ENCODE measurements at places on chromosomes 3 and 15. TPM values are rescaled to one million over a fixed set of nuclear protein-coding genes. Genes with fewer than 3 reads are reported as not detected.

CYP19A1 gene
- 0.83 TPM for total RNA-seq

DNA sequence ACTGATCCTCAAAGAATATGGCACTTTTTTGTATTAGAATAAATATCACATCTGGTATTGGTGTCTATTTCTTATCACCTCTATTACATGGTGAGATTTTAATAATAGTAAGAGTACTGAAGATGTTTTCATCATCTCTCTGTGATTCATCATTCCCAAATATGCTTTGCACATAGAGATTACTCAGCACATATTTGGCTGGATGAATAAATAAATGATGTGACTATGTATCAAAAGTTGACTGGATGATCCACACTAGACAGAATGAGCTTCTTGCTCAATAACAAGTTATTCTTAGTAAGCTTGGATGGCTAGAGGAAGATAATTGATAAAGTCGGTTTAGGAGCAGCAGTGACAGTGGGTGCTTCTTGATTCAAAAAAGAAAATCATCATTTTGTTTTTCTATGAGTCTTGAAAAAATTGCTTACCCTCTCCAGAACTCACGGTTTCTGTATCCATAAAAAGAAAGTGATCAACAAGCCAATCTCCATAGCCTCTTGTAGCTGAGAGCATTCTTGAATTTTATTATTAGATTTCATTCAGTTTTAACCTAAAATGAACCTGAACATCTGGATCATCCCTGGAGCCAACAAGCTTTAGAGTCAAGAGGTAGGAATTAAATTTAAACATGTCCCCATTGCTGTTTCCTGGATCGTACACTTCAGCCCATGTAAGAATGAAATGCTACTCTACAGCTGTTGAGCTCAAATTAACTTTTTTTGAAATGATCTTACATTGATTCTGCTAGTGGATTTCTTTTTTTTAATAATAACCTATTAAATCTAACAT is 104.8 kb upstream of the OSTN start:
- DNase-seq, result no peak

GRCh38 chr3:81841540-81841939 is 80.1 kb upstream of the GBE1 start:
- DNase-seq, result no peak

SERPINI2 gene
- total RNA-seq, result 2.8 TPM

GOLGA8S gene
- total RNA-seq, result 0.13 TPM

ABTB1 gene
- 80.0 TPM for total RNA-seq

ARHGEF26 gene
- total RNA-seq, result 27.5 TPM

- no peak for DNase-seq
Measured at GRCh38 chr15:88498996-88499395, 31.5 kb downstream of the MRPS11 start.

DNA sequence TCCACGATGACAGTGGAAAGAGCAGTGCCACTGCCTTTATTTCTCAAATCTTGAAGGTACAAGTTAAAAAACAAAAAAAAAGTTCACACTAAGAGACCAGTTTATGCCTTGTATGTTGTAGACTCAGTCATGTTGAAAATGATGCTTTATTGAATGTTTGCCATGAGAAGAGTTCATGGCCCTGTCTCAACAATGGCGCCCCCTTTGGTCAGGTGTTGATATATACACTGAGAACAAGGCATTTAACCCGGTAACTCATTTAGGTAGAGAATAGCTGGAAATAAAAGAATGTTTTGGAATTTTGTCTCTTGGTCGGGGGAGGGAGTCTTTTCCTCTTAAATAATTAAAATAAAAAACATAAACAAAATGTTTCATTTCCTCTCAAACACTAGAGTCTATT is 145.6 kb upstream of the SLC2A2 start:
- no peak for DNase-seq

CELSR3 gene
- 2.7 TPM for total RNA-seq

DNA sequence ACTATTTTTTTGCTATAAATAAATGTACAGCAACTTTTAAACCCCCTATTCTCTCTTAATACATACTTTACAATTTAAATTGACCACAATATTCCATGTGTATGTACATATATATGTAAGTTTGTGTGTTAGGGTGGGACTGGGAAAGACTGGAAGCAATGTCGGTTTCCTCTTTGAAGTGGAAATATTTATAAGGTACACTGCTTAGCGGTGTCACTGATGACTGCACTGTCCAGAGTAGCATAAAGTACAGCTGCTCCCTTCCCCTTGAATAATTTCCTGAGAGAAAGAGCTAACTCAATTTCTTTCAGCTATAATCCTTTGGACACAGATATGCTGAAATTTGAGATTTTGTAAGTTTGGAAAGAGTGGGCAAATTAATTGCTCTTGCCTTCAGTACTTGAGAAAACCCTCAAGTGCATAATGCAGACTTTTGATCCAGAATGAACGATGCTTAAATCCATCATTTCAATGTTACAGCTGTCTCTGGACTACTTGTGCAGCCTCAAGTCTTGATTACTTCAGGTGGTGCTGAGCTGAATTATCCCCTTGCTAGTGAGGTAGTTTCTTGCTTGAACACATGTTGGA is 267.0 kb upstream of the CFAP20DC start:
- no peak for DNase-seq

DNA sequence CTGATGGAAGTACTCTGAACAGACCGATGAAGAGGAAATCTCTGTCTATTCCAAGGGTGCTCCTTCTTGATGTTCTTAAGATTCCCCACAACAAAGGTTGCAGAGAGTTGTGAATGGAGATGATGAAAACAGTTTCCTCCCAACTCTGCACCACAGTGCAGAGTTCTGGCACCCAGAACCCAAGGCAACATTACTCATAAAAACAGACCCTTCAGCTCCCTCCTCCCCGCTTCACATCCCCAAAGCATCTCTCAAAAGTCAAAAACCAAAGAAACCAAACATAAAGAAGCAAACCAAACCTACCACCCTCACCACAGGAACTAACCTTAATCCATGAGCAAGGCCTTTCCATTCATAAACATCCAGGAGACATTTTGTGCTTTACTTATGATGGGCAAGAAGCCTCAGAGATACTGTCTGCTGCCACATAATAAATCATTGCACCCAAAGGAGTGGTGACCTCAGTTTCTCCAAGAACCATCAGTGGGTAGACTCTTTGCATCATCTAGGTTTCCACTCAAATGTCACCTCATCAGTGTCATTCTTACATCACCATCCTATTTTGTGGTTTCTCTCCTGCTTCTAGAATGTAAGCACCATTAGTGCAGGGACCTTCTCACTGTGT is 13.2 kb downstream of the PCOLCE2 start:
- no peak for DNase-seq

- no peak for DNase-seq
Measured at GRCh38 chr3:30604093-30604492, 2.3 kb upstream of the TGFBR2 start.

SMC4 gene
- total RNA-seq, result 34.3 TPM

GADL1 gene
- not detected for total RNA-seq

GRCh38 chr15:67319961-67320360 is 65.4 kb downstream of the IQCH start:
- DNase-seq, result no peak

GRCh38 chr3:60274646-60275045 is 976.6 kb downstream of the FHIT start:
- DNase-seq, result no peak

DNA sequence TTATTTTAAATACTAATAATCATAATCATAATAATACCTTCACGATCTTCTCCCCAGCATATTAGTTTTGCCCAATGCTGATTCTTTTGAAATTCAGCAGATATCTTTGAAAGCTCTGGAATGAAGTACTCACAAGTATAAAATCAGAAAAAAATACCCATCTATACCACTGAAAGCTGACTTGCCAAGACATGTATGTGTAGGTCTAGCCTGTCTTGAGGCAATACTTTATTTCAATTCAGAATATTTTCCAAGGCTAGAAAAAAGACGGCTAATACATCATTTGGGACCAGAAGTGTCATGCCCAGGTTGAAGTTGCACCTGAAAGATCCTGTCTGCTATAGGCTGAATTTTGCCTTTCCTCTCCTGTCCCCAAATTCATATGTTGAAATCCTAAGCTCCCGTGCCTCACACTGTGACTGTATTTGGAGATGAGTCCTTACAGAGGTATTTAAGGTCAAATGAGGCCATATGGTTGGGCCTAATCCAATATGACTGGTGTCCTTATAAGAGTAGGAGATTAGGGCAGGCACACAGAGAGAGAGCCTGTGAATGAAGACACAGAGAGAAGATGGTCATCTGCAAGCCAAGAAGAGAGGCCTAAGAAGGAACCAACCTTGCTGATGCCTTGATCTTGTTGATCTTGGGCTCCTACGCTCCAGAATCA is 255.9 kb upstream of the CMC1 start:
- no peak for DNase-seq

- no peak for DNase-seq
Measured at GRCh38 chr3:135771760-135772159, 193.8 kb upstream of the PPP2R3A start.

GUCA1C gene
- not detected for total RNA-seq

- DNase-seq, result no peak
Measured at GRCh38 chr15:92069308-92070250, 216.1 kb downstream of the SLCO3A1 start.

CEP19 gene
- not detected for total RNA-seq

- no peak for DNase-seq
Measured at GRCh38 chr3:39124876-39125840, 17.7 kb downstream of the TTC21A start.

GRCh38 chr3:18840535-18841137 is 307.7 kb upstream of the KCNH8 start:
- no peak for DNase-seq

DNA sequence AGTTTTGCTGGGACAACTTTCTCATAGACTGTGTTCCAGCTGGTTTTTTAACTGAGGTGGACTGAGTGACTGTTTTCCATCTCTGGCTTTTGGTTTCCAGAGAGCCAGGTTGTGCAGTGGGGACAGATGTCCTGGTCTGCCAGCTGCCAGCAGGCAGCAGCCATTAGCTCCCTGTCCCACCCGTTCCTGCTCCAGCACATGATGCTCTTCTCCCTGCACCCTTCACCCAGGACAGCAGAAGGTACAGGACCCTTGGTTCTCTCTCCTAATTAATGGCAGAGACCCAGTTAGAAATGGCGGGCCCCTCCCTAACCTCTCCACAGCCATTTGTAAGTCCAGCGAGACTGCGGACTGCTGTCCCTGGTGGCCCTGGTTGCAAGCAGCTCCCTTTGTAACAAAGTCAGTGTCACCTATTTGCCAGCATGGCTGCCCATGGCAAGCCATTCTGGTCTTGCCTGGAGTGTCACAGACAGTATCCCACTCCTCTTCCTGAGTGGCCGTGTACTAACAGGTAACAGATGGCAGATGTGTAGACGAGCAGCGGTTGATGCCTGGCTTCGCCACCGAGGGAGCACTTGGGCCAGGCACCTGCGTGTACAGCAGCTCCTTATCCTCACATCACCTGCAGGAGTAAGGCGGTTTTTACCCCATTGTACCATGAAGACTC is 148.3 kb downstream of the DNAJB8 start:
- DNase-seq, result no peak

COL6A5 gene
- 1.7 TPM for total RNA-seq

ADAMTSL3 gene
- total RNA-seq, result 0.94 TPM

PRR20G gene
- not detected for total RNA-seq

- DNase-seq, result no peak
Measured at GRCh38 chr15:48144889-48145288, 24.1 kb downstream of the SLC24A5 start.

Measured in Peyer's patch (tissue), 4 donors.